ENCODE measurements at places on chromosomes 13 and 19.

GRCh38 chr19:53554804-53555203 is 16.9 kb downstream of the ZNF331 start:
- no peak for DNase-seq

GRCh38 chr19:47523473-47523872 is 8.6 kb upstream of the NAPA start:
- DNase-seq: no peak

- DNase-seq: no peak
These were observed 60.5 kb downstream of the MAP4K1 start for GRCh38 chr19:38557205-38557799.

GRCh38 chr13:100899720-100900316 is 225.2 kb upstream of the TMTC4 start:
- DNase-seq: no peak

- DNase-seq: no peak
These were observed 10.9 kb upstream of the KDM4B start for GRCh38 chr19:4957981-4958380.

- peak; percentile 91 for DNase-seq
These were observed at the start of gene USPL1 for GRCh38 chr13:30617315-30618185. Gene USPL1 (plus strand): TSS chr13:30617920. CDS start chr13:30621141, 3,221 bp downstream.

DNA sequence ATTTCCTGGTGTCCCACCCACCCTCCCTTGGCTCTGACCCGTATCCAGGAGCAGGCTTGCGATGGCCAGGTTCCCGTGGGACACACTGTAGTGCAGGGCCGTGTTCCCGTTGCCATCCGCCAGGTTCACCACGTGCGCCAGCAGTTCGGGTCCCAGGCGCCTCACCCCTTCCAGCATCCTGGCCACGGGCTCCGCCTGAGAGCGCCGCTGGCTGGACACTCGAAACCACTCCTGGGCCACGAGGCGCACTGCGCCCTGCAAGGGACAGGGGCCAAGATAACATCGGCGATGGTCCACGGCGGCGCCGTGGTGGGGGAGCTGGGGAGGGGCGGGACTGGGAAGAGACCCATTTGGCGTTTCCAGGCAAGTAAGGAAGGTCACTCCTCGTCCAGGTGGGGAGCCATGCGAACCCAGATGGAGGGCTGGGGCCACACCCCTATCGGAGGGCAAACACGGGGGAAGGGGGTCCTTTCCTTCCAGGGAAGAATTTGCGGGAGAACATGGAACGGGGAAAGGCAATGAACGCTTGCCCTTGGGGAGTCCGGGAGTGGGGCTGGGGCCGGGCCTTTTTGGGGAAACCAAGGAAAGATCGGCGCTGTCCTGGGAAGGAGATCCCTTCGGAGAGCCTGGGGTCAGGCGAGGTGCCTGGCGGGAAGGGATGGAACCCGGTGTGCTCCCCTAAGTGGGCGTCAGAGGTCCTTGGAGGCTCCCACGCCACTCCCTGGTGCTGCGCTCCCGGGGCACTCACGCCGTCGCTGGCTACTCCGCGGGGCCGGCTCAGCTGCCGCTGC is 9.9 kb downstream of the KANK3 start:
- no peak for DNase-seq

GRCh38 chr13:32845952-32846950 is 170.0 kb upstream of the KL start:
- DNase-seq: no peak

GRCh38 chr19:37991176-37991835 is 84.3 kb downstream of the SIPA1L3 start:
- DNase-seq: no peak

- no peak for DNase-seq
These were observed 69.6 kb downstream of the ACSBG2 start for GRCh38 chr19:6204866-6205723.

DNA sequence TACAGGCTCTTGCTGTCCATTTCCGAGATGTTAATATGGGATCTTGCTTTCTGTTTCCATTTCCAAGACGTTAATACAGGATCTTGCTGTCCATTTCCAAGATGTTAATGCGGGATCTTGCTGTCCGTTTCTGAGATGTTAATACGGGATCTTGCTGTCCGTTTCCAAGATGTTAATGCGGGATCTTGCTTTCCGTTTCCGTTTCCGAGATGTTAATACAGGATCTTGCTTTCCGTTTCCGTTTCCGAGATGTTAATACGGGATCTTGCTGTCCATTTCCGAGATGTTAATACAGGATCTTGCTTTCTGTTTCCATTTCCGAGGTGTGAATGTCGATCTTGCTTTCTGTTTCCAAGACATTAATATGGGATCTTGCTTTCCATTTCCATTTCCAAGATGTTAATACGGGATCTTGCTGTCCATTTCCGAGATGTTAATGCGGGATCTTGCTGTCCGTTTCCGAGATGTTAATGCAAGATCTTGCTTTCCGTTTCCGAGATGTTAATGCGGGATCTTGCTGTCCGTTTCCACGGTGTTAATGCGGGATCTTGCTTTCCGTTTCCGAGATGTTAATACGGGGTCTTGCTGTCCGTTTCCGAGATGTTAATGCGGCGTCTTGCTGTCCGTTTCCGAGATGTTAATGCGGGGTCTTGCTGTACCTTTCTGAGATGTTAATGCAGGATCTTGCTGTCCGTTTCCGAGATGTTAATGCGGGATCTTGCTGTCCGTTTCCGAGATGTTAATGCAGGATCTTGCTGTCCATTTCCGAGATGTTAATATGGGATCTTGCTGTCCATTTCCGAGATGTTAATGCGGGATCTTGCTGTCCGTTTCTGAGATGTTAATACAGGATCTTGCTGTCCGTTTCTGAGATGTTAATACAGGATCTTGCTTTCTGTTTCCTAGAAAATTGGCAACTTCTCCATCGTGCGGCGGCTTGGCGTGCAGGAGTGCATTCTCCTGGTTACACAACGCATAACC is 38.3 kb downstream of the PEX11G start:
- no peak for DNase-seq

DNA sequence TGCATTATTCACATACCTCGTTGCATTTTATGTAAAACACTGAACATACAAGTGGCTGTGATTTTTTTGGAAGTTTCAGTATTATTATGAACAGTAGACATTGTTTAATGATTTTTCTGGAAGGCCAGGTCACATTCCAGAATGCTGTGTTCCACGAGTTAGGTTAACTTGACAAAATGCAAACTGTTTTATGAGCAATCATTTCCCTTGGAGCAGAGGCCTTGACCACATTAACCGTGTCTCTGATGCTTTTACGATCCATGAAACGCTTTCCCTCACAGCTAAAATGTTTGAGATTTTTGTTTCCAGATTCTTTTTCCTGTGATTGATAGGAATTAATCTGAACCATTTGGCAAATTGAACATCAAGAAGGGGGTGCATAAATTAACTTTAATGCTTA is 57.8 kb downstream of the MBNL2 start:
- no peak for DNase-seq

GRCh38 chr19:2150794-2151338 is 500 bp downstream of the AP3D1 start:
- no peak for DNase-seq

DNA sequence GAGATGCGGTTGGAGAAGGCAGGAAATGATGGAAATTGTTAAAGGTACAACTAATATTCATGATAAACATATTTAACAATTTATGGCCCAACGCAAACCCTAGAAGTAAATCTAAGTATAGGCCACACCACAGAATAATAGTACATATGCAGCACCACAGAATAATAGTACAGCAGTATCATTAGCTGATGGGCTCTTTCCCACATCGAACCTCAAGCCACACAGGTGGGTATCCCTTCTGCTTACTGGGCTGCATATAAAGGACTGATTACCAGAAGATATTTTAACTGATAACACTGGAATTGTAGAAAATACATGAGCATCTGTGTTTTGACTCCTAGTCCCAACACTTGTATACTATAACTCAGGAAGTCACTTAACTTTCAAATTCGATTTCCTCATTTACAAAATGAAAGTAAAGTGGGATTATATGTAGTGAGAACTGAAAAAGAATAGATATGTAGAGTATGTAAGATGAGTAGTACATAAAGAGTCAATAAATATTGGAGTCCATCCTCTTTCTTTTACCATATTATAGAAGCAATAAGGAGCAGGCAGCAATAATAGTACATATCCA is 91.5 kb downstream of the TSC22D1 start:
- no peak for DNase-seq

GRCh38 chr13:113607056-113607888 is 22.7 kb downstream of the TFDP1 start:
- DNase-seq: no peak

- no peak for DNase-seq
These were observed 24.8 kb downstream of the ZNF473 start for GRCh38 chr19:50050406-50051227.

DNA sequence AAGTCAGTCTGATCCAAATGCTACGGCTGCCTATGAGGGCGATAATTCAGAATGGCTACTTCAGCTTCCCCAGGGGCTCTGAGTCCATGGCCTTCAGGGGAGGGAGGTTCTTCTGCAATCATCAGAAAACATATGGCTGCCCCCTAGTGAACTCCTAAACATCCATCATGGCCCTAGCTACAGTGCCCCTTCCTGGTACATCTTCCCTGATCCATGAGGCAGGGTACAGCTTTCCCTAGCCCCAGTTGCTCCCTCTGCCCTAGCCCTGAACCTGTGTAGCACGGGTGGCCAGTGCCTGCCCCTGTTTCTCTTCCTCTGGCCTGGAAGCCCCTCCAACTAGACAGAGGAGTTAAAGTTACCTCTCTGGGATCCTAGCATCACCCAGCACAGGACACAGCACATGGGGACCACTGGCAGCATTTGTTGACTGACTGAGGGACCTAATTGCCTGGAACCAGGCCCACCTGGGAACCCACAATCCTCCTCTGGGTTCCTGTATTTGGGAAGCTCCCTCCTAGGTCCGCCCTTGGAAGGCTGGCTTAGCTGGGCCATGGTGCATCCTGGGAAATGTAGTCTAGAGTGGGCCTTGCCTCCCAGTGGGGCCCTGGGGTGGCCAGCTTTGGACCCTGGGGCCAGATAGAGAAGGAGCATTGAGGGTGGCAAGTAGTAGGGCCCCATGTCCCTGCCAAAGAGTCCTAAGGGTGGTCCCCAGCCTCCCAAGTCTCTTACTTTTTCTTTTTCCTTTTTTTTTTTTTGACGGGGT is 17.7 kb upstream of the SEMA6B start:
- no peak for DNase-seq

DNA sequence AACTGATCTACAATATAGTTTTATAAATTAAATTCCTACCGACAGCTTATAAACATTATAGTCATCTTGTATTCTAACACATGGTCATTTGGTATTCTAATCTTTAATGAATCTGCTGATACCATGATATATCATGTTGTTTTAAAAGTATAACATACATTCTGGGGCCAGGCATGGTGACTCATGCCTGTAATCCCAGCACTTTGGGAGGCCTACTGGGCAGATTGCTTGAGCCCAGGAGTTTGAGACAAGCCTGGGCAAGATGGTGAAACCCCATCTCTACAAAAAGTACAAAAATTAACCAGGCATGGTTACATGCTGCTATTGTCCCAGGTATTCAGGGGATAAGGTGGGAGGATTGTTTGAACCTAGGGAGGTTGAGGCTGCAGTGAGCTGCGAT is 3.1 kb downstream of the ZNF383 start:
- no peak for DNase-seq

DNA sequence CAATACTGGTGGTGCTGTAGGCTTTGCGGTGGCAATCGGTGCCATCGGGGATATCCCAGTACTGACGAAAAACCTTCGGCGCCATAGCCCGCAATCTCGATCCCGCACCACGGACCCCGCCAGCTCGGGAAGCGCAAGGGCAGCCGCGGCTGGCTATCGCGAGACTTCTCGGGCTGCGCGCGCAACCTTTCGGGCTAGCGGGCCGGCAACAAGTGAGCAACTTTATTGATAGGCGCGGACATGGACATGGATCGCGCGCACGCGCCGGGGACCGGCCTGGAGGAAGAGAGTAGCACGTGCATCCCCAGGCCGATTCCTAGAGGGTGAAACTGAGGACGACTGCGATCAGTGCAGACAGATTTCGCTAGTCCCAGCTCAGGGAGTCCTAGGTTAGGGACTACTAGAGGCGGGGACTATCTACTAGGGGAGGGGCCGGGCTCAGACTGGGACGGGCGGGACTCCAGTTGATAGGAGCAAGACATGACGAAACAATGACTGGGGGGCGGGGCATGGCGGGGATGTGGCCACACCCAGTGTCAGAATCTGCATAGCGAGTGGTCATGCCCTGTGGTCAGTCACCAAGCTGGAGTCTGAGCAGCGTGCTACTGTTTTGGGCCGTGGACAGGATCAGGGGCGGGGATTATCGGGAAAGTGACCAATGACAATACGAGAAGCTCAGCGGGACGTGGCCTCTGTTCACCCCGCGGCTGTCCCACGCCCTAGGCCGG is at the start of gene NDUFA11:
Gene NDUFA11 (minus strand): TSS at position 167 of the 728 bp plus-strand sequence. CDS start 82 bp downstream, at position 85.
- DNase-seq: peak; percentile 96

Measured in NCI-H510A (cell line).